ENCODE measurements at places on chromosomes 2 and 18.

- DNase-seq, result no peak
Observed at GRCh38 chr2:219291910-219292490, 12.8 kb downstream of the DNAJB2 start.

DNA sequence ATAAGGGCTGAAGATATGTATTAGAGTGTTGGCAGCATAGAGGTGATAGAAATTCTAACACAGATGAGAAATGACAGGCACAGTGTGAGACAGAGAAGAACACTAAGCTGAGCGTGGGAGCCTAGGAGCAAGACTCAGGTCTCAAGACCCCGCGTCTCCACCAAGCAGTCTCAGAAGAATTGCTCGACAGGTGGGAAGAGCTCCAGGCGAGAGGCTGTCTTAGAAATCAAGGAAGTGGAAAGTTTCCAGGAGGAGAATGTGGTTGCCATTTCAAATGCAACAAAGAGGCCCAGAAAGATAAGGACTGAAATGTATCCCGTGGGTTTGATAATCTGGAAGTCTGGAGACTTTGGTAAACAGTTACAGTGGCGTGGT is 31.5 kb upstream of the CAB39 start:
- no peak for DNase-seq

GRCh38 chr2:144099780-144100377 is 420.0 kb downstream of the ZEB2 start:
- DNase-seq, result no peak

DNA sequence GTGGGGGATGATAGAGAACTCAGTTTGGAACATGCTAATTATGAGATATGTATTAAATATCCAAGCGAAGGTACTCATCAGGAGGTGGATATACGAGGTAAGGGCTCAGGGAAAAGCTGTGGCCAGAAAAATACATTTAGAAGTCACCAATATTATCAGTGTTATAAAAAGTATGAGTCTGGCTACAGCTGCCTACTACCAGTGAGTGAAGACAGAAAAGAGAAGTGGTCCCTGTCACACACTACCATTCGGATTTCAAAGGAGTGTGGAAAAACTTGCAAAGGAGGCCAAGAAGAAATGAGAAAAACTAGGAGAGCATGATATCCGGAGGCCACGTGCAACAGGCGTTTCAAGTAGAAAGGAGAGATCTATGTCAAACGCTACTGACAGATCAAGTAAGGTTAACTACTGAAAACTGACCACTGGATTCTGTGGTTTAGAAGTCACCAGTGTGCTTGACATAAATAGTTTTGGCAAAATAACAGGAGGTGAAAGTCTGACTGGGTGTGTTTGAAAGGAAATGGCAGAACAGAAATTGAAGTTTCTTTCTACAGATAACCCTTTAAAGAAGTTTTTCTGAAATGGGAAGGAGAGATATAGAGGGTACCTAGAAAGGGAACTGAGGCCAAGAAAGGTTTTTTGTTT is 118.7 kb upstream of the DNMT3A start:
- DNase-seq, result no peak

DNA sequence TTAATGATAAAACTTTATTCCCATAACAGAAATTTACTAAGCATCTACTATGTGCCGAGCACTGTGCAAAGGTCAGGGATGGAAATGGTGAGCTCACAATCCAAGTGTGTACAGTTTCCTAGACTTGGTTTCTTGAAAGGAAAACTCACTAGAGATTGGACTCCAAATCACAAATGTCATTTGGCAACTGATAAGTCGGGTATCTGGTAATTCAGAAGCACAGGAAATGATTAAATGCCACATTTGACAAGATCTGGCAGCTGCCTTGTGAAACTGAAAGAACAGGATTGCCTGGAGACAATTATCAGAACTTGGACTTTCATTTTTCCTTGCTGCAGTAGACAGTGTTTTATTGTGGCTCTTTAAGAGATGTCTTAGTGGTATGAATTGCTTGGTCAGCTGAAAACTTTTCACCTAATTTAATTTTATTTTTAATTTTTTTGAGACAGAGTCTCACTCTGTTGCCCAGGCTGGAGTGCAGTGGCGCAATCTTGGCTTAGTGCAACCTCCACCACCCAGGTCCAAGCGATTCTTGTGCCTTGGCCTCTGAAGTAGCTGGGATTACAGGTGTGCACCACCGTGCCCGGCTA is 19.2 kb downstream of the ITGA6 start:
- no peak for DNase-seq

DNA sequence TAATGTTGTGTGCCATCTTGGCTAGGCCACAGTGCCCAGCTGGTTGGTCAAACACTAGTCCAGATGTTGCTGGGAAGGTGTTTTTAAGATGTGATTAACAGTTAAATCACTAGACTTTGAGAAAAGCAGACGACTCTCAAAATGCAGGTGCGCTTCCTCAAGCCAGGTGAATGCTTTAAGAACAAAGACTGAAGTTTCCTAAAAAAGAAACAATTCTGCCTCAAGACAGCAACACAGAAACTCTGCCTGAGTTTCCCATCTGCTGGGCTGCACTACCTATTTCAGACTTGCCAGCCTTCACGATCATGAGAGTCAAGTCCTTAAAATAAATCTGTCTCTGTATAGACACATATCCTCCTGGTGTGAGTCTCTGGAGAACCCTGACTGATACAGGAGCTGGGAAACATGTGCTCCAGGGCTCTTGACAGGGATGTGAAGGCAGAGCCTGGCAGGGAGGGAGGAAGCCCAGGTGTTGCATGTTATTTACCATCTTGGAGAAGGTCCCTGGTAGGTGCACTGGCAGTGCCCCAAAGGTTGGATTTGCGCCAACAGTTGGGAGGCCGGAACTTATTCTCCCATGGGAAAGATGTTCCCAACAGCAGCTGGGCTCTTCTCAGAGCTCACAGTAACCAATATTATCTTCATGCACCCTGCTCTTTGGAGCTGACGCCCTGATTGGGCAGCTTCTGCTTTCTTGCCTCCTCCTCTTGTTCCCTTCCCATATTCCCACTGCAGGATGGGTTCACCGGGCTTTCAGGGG is 43.9 kb downstream of the ST6GAL2 start:
- DNase-seq, result no peak

DNA sequence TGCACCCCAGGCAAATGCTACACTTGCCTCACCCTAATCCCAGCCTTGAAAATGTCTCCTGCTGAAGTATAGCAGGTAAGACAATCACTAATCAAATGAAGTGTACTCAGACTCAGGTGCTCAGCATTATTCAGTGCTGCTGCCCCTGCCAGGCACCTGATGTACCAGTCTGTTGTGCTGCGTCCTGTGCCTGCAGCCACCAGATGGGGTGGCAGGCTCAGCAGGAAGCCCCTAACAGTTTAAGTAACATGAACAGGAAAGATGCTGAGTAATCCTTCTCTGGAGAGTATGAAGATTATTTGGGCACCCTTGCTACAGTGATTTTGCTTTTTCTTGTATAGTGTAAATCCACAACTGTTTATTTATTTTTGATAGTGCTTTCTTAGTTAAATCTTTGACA is 69.1 kb downstream of the TACR1 start:
- DNase-seq, result no peak

GRCh38 chr2:109297566-109298490 is 168.8 kb downstream of the SH3RF3 start:
- DNase-seq, result no peak

Measured in fibroblast of skin of left biceps (primary cell).